A549 treated with dexamethasone at 1 μM for 4 hours (cell line): ENCODE measurements at places on chromosomes 13 and 19. TPM values are rescaled to one million over a fixed set of nuclear protein-coding genes. Genes with fewer than 3 reads are reported as not detected.

The FGF14 gene
- total RNA-seq: 0.01 to 0.11 TPM in 2 of 5 replicates, not detected in the others

The CYSLTR2 gene
- total RNA-seq: not detected in 5 replicates

The SYCN gene
- total RNA-seq: not detected in 5 replicates

The CYP2A7 gene
- not detected in 5 replicates for total RNA-seq

The ZMYM2 gene
- 15.8 to 24.8 TPM (median 19.4 TPM) in 5 replicates for total RNA-seq

The BST2 gene
- total RNA-seq: 0.12 to 0.21 TPM (median 0.17 TPM) in 3 of 5 replicates, not detected in the others

The SLC8A2 gene
- total RNA-seq: 0.24 to 0.58 TPM (median 0.37 TPM) in 5 replicates

The GGN gene
- total RNA-seq: 0.06 to 0.72 TPM (median 0.35 TPM) in 5 replicates

The ZNF492 gene
- total RNA-seq: not detected in 5 replicates

The CEACAM4 gene
- total RNA-seq: not detected in 5 replicates

The NKPD1 gene
- total RNA-seq: 0.56 to 1.1 TPM (median 0.95 TPM) in 5 replicates

The PDE4C gene
- 0.09 to 0.48 TPM (median 0.24 TPM) in 4 of 5 replicates, not detected in the other for total RNA-seq

The LRRC25 gene
- 0.11 TPM in 1 of 5 replicates, not detected in the others for total RNA-seq

The REEP6 gene
- total RNA-seq: 4.1 to 6.0 TPM (median 5.6 TPM) in 5 replicates

The IL12RB1 gene
- not detected in 5 replicates for total RNA-seq

The SIGLEC11 gene
- 0.10 to 0.28 TPM (median 0.16 TPM) in 5 replicates for total RNA-seq

The FGF21 gene
- total RNA-seq: not detected in 5 replicates

The CLIP3 gene
- total RNA-seq: 0.67 to 0.99 TPM (median 0.74 TPM) in 5 replicates

The GZMM gene
- total RNA-seq: 0.19 to 0.32 TPM (median 0.23 TPM) in 4 of 5 replicates, not detected in the other

The CGB3 gene
- total RNA-seq: not detected in 5 replicates

The FPR1 gene
- total RNA-seq: 0.08 to 0.28 TPM (median 0.15 TPM) in 5 replicates

The REX1BD gene
- total RNA-seq: 38.3 to 52.4 TPM (median 45.9 TPM) in 5 replicates

The POGLUT2 gene
- total RNA-seq: 5.4 to 7.0 TPM (median 6.4 TPM) in 5 replicates

The ZNF91 gene
- total RNA-seq: 0.10 to 0.31 TPM (median 0.26 TPM) in 5 replicates

The ZNF99 gene
- not detected in 5 replicates for total RNA-seq
